Stimulated activated CD4-positive, alpha-beta T cell treated with anti-CD3 and anti-CD28 coated beads, Interleukin-15, amount 100 ng/mL, for 48 hours (primary cell): ENCODE measurements at places on chromosomes 3 and 15.

DNA sequence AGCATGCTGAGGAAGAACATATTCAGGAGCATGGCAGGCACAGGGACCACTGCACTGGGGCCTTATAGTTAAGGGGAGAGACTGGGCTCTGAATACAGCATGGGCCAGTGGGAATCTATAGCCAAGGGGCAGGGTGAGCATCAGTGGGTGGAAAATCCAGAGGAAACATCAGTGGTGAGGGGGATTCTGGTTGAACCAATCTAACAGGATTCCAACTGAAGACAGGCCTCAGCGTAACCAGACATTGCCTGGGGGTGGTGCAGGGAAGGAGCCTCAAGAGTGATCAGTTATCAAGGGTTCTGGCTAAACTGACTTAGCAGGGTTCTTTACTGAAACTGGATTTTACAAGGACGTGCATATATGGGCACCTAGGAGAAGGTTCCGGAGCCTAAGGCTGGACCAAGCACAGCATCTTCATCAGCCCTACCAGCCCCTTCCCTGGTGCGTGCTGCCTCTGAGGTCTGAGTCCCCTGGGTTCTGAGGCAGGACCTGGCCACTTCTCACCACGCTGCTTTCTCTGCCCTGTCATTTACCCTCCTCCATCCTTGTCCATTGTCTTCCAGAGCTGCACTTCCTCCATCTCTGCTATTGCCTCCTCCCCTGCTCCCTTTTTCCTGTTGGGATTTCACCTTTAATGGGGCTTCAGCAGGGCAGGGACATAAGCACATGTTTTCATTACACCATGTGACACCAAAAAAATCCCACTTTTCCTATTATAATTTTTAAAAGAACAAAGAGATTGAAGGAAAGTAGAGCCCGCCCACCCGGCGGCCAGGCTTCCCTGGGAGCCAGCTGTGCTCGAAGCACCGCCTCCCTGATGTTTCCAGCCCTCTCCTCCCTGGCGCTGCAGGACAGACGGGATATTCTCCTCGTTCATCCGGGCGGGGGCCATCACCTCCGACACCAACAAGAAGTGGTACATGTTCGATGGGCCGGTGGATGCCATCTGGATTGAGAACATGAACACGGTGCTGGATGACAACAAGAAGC, 52.1 kb downstream of the DNAH1 start:
- DNase-seq = no peak

GRCh38 chr3:27688053-27688452, 34.1 kb downstream of the EOMES start:
- DNase-seq = no peak

DNA sequence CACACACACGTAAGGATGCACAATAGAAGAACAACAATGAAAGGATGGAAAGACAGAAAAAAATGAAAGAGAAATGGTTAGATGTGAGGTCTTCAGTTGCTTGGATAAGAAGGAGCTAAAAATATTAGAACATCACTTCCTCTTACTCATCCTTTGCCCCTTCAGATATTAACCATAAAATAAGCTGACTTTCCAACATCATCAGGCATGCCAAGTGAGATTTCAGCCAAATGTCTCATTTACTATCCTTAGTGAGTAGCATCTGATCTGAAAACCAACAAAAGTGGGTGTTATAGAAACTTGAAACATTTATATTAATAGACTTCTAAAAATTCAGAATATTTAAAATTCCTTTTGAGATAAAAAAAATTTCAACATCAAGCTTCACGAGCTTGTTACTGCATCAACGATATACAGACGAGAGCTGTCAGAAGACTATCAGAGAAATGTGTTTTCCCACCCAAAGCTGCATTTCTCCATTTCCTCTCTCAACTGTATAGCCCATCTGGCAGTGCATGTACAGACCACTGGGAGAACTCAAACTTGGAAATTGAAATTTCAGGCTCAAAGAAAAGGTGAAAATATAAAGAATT, 25.4 kb upstream of the LSAMP start:
- no peak for DNase-seq

DNA sequence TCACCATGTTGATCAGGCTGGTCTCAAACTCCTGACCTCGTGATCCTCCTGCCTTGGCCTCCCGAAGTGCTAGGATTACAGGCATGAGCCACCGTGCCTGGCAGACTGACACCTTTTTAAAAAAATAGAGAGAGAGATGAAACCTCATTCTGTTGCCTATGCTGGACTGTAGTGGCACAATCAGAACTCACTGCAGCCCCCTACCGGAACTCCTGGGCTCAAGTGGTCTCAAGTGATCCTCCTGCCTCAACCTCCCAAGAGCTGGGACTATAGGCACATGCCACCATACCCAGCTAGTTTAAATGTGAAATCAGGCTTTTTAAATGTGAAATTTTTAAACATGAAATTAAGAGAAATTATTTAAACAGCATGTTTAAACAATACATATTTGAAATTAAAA, 265.2 kb upstream of the UBE2E1 start:
- DNase-seq = no peak

DNA sequence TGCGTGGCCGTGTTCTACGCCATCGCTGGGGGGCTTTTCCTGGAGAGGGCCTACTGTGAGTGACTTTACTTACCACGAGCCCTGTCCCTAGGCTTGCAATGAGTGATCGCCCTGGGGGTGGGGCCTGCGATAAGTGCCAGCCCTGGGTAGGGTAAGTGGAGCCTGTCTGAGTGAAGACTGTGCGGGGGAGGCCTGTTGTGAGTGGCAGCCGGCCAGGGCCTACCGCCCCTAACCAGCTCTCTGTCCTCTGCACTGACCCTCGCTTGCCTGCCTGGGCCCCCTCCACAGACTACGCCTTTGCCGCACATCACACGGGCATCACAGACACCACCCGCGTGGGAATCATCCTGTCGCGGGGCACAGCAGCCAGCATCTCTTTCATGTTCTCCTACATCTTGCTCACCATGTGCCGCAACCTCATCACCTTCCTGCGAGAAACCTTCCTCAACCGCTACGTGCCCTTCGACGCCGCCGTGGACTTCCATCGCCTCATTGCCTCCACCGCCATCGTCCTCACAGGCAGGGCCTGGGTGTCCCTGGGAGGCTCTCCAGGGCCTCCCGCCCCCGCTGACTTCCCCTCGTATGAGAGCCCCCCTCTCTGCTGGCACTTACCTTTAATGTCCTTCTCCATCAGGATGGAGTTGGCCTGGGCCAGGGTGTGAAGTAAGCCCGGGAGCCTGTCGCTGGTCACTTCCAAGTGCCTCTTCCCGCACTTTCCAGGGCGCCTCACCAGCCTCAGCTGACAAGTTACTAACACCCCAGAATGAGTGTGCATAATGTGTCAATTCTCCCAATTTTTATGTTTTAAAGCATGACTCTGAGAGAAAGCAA, 22.4 kb downstream of the DUOX1 start:
- DNase-seq = no peak

- no peak for DNase-seq
These were observed 4.4 kb upstream of the DLG1 start for GRCh38 chr3:197302696-197303341.

- DNase-seq = no peak
These were observed 2.0 kb downstream of the TMEM158 start for GRCh38 chr3:45223889-45224727.

DNA sequence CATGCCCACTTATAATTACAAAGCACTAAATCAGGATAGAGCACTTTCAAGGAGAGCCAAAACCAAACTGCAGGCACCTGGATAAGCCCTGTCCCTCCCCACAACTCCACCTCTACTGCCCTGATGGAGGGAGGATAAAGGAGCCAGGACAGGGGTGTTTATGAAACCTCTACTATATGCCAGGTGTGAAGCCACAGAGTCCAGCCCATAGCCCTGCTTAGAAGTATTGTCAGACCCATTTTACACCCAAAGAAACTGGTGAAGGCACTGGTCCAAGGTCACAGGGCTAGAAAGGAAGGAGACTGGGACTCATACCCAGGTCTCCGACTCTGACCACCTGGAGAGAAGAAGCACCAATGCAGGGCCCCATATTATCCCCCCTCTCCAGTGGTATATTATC, 48.7 kb downstream of the SH3BP5 start:
- DNase-seq = no peak

DNA sequence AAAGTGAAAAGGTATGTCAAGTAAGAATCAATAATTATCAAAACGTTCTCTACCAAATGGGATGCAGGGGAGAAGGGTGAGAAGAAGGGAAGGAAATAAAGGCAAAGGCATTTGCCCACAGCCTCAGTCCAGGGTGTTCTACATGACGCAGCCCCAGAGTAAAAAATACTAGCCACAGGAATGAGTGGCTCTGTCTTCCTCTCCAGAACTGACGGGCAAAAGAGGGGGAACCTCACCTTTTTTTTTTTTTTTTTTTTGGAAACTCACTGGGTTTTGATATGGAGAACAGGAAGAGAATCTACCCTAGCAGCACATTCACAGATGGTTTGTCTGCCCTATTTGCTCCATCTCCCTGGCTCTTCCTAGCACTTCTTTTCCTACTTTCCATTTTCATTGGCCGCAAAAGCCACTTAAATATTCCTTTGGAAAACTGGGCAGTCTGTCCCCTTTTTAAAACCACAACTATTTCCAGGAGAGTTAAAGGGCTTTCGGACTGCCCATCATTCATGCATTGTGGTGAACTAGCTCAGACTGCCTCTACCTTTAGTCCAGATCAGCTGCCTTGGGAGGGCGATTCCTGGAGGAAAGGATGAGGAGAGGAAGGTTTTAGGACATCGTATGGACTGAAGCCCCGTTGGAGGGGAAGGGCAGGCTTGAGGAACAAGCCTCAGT, 28.2 kb downstream of the B3GNT5 start:
- no peak for DNase-seq

GRCh38 chr15:68311464-68311835, 33.9 kb downstream of the FEM1B start:
- DNase-seq = no peak

- DNase-seq = no peak
These were observed 392.5 kb upstream of the RARB start for GRCh38 chr3:25035526-25035925.

DNA sequence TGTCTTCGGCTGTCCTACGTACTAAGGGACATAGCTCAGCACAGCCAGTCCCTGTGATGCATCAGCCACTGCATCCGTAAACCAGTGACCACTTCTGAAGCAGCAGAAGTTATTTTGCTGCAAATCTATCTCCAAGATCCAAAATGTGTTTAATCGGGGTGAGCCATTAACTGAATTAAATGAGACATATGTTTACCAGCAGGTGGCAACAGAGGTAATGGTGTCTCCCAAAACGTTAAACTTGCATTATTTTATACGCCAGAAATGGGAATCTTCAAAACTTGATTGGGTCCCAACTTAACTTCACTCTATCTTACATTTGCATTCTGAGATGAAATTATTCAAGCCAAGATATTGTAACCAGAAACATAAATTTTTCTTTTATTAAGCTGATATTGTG, 75.3 kb upstream of the BOC start:
- DNase-seq = no peak

GRCh38 chr3:194323785-194324735, 27.1 kb downstream of the CPN2 start:
- DNase-seq = peak; percentile 19

DNA sequence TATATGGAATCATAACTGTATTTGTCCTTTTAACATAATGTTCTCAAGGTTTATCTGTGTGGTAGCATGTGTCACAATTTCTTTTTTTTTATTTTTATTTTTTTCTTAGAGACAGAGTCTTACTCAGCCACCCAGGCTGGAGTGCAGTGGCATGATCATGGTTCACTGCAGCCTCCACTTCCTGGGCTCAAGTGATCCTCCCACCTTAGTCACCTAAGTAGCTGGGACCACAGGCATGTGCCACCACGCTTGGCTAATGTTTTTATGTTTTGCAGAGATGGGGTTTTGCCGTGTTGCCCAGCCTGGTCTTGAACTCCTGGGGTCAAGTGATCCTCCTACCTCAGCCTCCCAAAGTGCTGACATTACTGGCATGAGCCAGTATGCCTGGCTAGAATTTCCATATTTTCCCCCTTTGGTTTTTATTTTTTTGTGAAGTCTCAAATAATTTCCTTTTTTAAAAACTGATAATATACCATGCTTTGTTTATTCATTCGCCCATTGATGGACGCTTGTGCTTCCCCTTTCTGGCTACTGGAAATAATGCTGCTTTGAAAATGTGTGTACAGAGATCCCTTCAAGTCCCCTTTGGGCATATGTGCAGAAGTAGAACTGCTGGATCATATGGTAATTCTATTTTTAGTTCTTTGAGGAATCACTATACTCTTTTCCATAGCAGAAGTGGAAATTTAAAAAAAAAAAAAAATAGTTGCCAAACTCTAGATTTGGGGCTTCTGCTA, 28.4 kb downstream of the TMEM40 start:
- no peak for DNase-seq

GRCh38 chr3:65584913-65585312, 453.8 kb downstream of the MAGI1 start:
- DNase-seq = no peak

DNA sequence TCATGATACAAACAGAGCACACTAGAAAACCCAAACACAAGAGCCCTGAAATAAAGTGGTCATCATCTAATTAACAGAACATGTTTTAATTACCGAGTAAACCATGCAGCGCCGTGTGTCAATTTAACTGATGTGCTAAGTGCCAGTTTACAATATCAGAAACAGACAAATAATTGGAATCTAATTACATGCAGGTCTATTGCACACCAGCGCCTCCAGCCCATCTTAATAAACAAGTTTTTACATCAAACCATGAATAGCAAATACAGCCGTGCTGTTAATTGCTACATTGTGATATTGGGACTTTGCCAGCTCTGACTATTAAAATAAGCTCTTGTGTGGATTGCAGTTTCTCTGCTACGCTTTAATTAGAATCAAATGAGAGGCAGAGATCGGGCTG, 510.2 kb upstream of the MDFIC2 start:
- DNase-seq = no peak

DNA sequence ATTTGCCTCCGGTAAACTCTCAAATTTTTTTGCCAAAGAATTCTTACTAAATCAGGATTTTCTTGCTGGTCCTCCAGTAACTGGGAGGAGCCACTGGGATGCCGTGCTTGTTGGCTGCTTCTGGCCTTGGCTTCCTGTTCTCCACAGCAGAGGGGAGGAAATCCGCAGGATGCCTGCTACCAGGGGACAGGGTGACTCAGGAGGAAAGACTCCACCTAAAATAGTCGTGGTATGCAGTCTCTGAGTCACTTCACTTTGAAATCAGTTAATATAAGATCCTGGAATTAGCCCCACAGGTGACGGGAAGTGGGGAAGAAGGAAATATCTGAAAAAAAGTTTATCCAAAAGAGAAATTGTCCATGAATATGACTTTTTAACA, 6.5 kb upstream of the TM4SF18 start:
- no peak for DNase-seq
